A549 treated with CpdA at 1 μM for 4 hours (cell line): ENCODE measurements at places on chromosomes 6 and 20. TPM values are rescaled to one million over a fixed set of nuclear protein-coding genes. Genes with fewer than 3 reads are reported as not detected.

CLVS2 gene
- total RNA-seq: 0.02 to 0.14 TPM (median 0.07 TPM) in 5 replicates

ASIP gene
- not detected in 5 replicates for total RNA-seq

UBD gene
- total RNA-seq: 0.51 to 1.2 TPM (median 0.61 TPM) in 5 replicates

RIPPLY2 gene
- total RNA-seq: 0.34 to 1.5 TPM (median 0.37 TPM) in 5 replicates

SEL1L2 gene
- not detected in 5 replicates for total RNA-seq

PCED1A gene
- total RNA-seq: 20.5 to 32.2 TPM (median 30.2 TPM) in 5 replicates

CST8 gene
- total RNA-seq: not detected in 5 replicates

TULP1 gene
- not detected in 5 replicates for total RNA-seq

KHDRBS2 gene
- total RNA-seq: not detected in 5 replicates

ADAM33 gene
- 0.05 to 0.06 TPM in 2 of 5 replicates, not detected in the others for total RNA-seq

FOXA2 gene
- total RNA-seq: 12.1 to 20.9 TPM (median 18.2 TPM) in 5 replicates

ZFP64 gene
- 18.7 to 20.3 TPM (median 20.1 TPM) in 5 replicates for total RNA-seq

PHACTR3 gene
- not detected in 5 replicates for total RNA-seq

CCM2L gene
- 0.42 to 0.92 TPM (median 0.50 TPM) in 5 replicates for total RNA-seq

LAMA2 gene
- 0.19 to 0.60 TPM (median 0.38 TPM) in 5 replicates for total RNA-seq

RBPJL gene
- not detected in 5 replicates for total RNA-seq

PNPLA1 gene
- total RNA-seq: 0.05 TPM in 1 of 5 replicates, not detected in the others

TP53TG5 gene
- not detected in 5 replicates for total RNA-seq
